HS-5 (cell line): ENCODE measurements at places on chromosomes 3 and 15.

DNA sequence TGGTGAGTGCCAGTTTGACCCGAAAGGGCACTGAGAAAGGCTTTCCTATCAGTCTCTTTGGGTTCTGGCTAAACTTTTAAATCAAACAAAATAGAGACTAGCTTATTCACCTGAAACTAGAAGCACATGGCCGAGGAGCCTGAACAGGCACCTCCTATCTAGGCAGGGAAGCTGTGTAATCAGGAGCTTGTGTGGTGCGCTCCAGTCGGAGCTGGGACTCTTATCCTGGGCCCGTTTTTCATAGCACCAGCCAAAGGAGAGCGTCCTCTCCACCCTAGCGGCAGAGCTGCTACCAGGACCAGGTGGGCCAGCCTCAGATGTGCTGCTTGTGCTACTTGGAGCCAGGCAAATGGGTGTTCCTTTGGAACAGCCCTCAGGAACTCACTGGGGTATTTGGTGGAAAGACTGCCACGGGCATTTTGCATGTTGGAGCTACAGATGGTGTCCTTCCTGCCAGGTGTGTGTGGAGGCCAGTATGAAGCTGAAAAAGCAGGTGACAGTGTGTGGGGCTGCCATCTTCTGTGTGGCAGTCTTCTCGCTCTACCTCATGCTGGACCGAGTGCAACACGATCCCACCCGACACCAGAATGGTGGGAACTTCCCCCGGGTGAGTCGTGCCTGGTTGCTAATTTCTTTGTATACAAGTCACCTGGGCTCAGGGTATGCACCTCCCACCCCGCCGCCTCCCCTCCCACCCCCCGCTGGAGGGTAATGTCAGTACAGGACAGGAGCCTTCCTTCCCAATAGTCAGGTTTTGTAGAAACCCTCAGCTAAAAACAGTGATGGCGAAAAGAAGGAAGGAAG lies 833 bp downstream of the MAN2A2 start:
- no peak for DNase-seq

GRCh38 chr15:42349186-42349585 lies 10.1 kb upstream of the CAPN3 start:
- no peak for DNase-seq

GRCh38 chr3:76403556-76403955 lies 618.2 kb upstream of the ZNF717 start:
- no peak for DNase-seq

- DNase-seq = no peak
Observed at GRCh38 chr3:39157359-39157758, 4.0 kb upstream of the CSRNP1 start.

GRCh38 chr3:170012683-170013400 lies 25.0 kb upstream of the GPR160 start:
- no peak for DNase-seq

DNA sequence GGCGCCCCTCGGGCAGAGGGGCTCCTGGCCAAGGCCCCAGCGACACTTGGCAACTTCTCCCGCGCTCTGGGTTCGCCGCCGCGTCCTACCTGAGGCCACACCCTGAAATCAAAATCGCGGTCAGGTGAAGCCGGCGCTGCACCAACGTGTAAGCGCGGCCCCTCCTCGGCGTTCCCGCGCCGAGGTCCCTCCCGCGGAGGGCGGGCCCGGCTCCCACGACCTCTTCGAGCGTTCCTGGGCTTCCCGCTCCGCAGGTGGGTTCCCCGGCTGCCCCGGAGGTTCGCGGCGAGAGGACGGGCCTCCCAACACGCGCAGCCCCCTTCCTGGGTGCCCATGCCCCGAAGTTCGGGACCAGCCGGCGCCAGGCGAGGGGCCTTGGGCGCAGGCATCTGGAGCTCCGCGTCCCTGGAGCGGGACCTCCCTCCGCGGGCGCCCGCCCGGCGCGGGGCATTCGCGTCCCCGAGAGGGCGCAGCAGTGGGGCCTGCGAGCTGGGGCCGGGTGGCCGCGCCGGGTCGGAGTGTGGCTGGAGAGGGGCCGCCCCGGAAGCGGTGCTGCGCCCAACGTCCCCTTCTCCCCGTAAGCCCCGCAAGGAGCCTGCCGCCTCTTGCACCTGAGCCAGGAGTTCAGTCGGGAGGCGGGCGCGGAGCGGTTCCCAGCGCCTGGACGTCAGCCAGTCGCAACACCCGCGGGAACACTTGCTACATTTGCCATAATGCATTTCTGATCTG lies 13.7 kb downstream of the PAK6 start:
- no peak for DNase-seq

DNA sequence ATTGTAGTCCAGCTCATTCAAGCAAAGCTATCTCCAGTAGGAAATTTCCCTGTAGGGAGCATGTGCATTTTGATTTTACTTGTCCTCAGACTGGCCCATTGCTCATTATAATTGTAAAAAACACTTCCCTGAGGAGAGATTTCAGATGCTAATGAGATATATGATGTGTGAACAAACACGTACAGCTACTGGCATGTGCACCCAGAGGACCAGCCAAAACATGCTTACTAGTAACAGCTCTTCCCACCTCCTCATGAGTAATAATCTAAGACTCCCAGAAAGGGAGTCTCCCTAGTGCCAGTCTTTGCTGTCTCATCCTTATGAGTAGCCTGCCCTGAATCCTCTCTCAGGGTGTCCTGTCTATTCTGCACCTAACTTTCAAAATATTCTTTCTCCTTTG lies 43.4 kb downstream of the FBXO22 start:
- peak; percentile 63 for DNase-seq

DNA sequence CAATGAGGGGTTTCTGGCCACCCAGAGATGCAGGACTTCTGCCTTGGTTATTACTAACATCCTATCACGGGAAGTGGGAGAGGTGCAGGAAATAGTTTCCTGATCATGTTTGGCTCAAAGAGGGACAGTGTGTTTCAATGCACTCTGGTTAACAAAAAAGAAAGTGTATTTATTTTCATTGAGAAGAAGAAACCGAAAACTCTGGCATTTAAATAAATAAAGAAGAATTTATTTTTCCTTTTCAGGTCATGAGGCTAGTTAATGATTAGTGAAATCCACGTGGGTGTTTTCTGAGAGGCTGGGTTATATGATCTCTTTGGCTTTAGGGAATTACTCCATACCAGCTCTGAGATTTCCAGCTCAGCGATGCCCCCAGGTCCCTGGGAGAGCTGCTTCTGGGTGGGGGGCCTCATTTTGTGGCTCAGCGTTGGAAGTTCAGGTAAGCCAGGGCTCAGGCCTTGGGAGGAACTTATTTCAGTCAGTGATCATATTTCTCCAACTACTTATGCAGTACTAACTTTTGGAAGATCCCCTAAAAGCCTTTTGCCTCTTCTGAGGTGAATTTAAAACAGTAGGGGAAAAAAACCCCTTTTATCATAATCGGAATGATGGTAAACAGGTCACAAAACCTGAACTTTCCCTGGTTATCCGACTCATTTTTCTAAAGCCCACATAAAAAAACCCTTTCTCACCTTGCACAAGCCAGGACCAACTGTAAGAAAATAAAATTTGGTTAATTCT lies at the start of gene PLA1A:
Gene PLA1A (plus strand): TSS at position 338 of the 741 bp plus-strand sequence. CDS start 29 bp downstream, at position 367.
- no peak for DNase-seq

GRCh38 chr3:69738859-69739203 lies 433 bp upstream of the MITF start:
- DNase-seq = no peak

- DNase-seq = no peak
Observed at GRCh38 chr15:26043018-26043417, 179.9 kb upstream of the ATP10A start.

- DNase-seq = no peak
Observed at GRCh38 chr3:47283193-47283537, 421 bp downstream of the KLHL18 start.

GRCh38 chr3:55090291-55090690 lies 162.4 kb upstream of the LRTM1 start:
- DNase-seq = no peak

DNA sequence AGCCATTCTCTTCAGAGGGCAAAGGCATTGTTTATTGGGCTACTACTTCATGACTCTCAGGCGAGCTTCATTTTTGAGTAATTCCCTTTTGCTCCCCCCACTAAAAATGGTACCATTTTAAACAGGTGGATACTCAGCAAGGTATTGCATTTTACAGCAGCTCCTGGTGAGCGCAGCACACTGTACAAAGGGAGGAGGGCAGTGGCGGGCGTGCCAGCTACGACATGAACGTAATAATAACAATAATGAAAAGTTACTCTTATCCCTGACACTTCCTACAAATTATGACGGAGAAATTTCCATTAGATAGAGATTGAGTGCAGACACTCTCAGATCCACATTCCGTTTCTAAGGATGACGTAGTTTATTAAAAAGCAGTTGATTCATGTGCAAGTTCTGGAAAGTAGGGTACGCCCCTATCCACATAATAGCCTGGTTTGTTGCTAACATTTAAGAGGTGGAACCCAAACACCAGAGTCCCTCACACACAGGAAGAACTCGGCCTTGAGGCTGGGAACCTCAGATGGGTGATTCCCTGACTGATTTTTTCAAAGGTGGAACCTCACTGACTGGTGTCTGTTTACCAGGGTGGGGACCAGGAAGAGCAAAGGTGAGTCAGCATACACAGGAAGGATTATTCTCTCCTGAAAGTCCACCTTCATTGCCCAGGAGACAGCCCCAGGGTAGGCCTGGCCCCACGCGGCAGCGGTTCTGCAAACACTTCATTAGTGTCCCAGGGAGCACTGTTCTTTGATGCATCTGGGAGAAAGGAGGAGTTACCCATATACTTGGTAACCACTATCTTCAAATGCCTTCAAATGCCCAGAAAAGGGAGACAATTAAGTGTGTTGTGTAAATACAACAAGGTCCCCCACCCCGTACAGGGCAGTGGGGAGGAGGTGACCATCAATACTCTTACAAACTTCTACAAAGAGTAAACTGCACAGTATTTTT lies 69.9 kb downstream of the LDHAL6B start:
- DNase-seq = no peak

DNA sequence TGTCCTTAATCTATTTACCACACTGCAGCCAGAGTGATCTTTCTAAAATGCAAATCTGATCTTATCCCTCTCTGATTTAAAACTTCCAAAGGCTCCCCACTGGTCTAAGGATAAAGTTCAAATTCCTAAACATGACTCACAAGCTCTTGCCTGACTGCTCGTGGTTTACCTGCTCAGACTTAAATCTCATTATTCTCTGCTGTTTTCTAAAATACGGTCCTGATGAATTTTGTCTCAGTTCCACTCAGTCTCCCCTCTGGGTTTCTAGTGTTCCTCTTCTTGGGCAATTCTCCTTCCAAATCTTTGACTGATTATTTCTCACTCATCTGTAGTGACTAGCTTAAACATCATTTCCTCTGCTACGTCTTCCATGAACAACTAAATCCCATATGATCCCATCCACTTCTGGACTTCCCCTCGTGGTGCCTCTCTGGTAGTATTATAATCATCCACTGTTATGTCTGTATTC lies 108.3 kb downstream of the P3H2 start:
- peak; percentile 41 for DNase-seq

- peak; percentile 5 for DNase-seq
Observed at GRCh38 chr3:165254812-165255211, 58.6 kb upstream of the SLITRK3 start.

- DNase-seq = no peak
Observed at GRCh38 chr3:1092771-1093170, at the start of gene CNTN6. CNTN6 (plus strand) TSS chr3:1093024; CDS start chr3:1148009, 54,985 bp downstream.

GRCh38 chr15:80732818-80733217 lies 37.7 kb downstream of the ABHD17C start:
- no peak for DNase-seq

DNA sequence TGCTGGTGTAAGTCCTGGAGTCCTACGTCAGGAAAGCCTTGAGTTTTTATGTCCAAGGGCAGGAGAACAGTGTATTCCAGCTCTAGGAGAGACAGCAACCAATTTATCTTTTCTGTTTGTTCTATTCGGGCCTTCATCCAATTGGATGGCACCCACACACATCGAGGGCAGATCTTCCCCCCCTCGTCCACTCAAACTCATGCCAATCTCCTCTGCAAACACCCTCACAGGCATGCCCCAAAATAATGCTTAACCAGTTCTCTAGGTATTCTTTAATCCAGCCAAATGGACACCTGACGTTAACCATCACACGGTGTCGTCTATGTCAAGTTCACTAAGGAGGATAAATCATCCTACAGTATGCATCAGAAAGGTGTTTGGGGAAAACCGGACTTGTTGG lies 102.5 kb upstream of the TRPM1 start:
- DNase-seq = no peak

GRCh38 chr3:152122851-152123250 lies 145.9 kb upstream of the MBNL1 start:
- DNase-seq = no peak

DNA sequence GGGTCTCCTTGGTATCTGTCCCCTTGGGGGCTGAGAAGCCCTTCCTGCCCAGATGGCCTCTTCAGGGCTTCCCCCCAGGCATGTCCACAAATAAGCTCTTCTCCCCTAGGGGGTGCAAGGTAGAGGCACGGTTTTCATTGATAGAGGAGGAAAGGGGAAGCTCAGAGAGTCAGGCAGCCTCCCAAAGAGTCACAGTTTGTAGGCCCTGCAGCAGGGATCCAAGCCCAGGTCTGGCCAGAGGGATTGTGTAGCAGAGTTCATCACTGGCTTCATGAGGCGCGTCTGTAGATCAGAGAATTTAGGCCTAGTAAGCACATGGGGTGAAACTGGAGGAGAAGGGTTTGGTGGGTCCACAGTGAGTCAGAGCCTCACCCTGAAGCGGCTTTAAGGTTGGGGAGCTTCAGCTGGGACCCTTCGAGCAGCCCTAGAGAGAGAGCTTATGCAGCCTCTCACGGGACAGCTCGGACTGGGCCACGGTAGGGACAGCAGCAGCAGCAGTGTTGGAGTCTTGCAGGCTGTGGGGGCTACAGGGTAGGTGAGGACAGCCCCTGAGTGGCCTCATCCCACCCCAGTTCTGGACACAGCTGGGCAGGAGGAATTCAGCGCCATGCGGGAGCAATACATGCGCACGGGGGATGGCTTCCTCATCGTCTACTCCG lies 37.5 kb upstream of the ESYT3 start:
- DNase-seq = no peak

DNA sequence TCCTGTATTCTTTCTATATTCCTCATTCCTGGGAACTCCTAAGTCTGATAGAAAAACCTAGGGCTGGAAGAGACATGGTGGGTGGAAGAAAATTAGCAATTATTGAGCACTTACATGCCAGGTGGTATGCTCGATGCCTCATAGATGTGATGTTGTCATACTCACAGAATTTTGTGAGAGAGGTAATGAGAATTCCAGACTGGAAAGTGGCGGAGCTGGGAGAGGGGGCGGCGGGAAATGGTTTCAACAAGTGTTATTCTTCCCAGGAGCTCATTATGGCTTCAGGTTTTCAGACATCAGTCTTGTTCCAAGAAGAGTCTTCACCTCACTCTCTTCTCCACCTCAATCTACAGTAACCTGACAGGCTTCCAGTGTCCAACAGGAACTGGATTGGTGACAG lies 16.2 kb downstream of the TIMP4 start:
- no peak for DNase-seq

- peak; percentile 59 for DNase-seq
Observed at GRCh38 chr15:81504170-81504905, 130.3 kb upstream of the TMC3 start.

DNA sequence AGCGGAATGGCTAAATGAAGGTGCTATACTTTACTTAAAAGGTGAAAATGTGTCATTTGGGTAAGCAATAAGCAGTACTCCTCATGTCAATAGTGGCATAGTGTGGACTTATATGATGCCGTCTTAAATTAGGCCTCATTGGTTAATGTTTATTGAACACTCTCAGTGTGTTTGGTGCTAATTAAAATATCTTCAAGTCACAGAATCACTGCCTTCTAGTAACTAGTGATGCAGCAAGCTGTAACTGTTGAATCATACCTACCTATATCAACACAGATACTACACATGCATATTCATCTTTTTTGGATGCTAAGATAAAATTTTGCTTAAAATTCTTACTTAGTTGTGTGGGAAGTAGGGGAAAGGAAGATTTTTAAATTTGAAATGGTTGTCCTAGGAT lies 30.7 kb downstream of the ARHGAP31 start:
- no peak for DNase-seq

GRCh38 chr3:62329971-62330370 lies 43.4 kb downstream of the FEZF2 start:
- no peak for DNase-seq
